ENCODE measurements at places on chromosomes 6 and 20.

GRCh38 chr20:2801286-2801728, 880 bp upstream of the CPXM1 start:
- DNase-seq = no peak

GRCh38 chr20:64159711-64160110, 4.5 kb upstream of the MYT1 start:
- no peak for DNase-seq

DNA sequence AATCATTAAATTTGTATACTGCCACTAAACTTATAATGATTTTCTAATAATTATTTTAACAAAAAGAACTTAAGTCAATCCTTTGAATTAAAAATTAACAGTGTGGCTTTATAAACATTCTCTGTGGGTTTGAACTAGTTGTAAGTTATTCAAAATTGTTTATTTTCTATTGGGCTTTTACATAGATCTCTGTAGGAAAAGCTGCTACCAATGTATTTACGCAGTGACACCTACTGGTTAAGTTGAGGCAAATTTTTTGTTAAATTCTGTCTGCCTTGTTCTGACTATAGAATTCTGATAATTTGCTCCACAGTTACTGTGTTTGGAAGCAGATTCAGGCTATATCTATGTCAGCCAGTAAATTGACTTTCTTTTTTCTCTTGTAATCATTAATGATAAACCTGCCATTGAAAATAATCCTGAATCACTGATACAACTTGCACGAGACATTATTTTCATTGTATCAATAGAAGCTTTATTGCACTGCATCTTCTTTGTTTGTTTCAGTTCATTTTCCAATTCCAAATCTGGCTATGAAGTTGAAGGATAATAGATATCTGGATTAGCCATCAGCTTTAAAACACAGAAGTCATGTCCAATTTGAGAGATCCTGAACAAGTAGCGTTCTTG, 66.0 kb upstream of the UTRN start:
- no peak for DNase-seq

GRCh38 chr20:52688345-52688744, 283.8 kb upstream of the TSHZ2 start:
- no peak for DNase-seq

DNA sequence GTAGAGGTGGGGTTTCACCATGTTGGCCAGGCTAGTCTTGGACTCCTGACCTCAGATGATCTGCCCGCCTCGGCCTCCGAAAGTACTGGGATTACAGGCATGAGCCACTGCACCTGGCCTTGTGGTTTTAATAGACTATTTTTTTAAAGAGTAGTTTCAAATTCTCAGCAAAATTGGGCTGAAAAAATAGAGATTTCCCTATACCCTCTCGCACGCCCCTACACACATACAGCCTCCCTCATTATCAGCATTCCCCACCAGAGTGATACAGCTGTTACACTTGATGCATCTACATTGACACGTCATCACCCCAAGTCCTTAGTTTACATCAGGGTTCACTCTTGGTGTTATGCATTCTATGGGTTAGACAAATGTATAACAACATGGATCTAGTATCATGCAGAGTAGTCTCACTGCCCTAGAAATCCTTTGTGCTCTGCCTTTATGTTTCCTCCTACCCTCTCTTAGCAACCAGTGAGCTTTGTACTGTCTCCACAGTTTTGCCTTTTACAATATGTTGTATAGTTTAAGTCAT, 103.6 kb downstream of the CDYL start:
- no peak for DNase-seq

DNA sequence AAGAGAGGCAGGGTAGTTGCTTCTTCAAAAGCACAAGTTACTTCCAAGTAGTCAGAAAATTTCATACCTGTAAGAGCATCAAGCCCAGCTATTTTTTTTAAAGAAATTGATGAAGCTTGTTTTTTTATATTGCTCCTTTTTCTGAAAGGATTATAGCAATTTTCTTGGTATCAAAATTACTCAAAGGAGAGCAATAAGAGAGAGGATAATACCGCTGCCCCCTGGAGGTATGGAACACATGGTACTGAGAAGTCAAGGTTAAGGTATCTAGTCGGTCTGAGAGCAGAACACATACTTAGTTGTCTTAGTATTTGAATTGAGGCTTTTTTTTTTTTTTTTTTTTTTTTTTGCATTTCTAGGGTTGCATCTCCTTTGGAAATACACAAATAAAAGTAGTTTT, 59.4 kb downstream of the ADGRF5 start:
- no peak for DNase-seq

DNA sequence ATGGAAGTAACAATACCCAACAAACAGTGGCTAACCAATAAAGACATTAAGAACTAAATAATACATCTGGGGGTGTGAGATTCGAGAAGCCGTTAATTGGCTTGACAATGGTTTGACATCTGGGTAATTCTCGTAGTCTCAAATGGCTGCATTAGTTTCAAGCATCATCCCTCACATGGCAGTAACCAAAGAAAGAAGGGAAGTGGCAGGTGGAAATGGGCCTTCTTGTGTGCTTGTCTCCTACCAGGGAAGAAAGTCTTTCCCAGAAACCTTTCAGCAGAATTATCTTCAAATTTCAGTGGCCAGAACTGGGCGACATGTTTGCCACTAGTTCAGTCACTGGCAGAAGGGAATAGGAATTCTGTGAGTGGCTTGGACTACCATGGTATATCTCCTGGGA, 10.4 kb downstream of the STK4 start:
- no peak for DNase-seq

DNA sequence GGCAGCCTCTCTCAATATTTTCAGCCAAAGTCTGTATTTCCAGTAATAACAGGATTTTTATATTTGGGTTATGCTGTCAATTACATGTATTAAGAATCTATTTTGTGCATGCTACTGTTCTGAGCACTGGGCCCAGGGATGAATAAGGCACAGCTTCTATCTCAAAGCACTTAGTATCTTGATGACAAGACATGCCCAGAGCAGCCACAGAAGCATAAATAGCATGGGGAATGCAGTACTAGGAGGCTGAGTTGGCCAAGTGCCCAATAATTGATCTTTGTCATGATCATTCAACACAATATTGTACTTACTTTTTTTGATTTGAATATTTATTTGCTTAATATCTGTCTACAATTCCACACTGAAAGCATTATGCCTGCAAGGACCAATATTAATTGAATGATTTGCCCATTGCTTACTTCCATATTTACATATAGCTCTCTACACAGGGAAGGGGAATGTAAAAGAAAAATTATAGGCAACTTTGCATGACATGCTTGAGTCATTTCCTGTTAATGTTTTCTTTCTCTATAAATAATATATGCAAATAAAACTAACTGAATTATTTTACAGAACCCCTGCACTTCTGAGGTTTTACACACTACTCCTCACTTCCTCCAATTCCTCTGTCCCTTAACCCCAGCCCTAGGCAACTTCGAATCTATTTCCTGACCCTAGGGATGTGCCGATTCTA, 298.9 kb upstream of the BMP2 start:
- DNase-seq = no peak

DNA sequence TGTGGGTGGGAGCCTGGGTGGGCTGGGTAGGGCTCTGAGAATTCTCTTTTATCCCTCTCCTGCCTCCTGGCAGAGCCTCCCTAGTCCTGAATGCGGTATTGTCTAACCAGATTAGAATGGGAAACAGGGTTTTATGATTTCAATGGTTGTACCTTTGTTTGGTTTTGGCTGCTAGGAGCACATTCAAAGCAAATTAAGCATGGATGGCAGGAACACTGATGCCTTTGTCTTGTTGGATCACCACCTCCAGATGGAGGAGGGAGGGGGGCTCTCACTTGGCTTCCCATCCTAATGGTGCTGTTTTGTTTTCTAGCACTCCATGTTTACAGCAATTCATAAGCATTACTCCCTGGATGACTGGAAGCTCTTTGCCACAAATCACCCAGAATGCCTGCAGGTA, 11.6 kb downstream of the GMPR start:
- no peak for DNase-seq

DNA sequence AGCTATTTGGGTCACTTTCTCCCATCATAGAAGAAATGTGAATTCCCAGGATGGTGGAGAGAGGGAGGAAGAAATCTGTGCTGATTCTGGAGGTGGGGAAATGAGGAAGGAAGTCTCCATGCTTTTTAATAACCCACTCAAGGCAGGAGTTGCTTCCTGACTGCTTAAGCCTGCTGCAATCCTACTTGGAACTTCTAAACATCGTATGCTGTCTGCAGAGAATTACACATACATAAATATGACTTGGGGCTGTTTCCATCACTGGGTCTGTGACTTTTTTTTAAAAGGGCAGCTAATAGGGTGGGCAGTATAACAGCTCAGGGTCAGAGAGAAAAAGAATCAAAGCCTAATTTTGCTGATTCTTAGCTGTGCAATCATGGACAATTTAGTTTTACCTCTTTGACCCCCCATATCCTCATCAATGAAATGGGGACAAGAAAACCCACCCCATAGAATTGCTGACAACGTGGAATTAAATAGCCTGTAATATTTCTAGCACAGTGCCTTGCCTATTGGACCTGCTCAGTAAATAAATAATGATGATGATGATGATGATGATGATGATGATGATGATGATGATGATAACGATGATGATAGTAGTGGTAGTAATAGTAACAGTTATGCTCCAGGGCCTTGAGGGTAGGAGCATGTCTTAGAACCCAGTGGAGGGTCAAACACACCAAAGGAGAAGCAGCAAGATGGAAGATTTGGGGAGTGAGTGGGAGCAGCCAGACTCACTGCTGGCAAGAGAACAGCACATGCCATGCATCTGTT, 166.7 kb upstream of the LRFN2 start:
- no peak for DNase-seq

GRCh38 chr20:46438156-46438750, 31.8 kb upstream of the ELMO2 start:
- no peak for DNase-seq

- no peak for DNase-seq
Measured at GRCh38 chr6:1315560-1316386, 3.9 kb downstream of the FOXQ1 start.

DNA sequence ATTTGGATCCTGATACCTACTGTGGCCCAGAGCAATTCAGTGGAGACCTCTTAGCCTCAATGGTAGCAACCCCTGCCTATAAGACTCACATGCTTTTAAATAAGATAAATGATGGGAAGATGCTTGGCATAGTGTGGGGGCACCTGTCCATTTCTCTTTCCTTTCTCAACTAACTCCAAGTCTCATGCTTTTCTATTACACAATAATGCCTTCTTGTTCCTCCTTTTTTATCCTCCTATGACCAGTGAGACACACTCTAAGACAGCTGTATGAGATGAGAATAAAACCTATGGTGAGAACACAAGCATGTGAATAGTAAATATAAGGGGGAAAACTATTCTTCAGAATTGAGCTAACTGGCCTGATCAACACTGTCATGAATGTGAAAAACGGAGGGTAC, 147.0 kb upstream of the STXBP5 start:
- DNase-seq = no peak

DNA sequence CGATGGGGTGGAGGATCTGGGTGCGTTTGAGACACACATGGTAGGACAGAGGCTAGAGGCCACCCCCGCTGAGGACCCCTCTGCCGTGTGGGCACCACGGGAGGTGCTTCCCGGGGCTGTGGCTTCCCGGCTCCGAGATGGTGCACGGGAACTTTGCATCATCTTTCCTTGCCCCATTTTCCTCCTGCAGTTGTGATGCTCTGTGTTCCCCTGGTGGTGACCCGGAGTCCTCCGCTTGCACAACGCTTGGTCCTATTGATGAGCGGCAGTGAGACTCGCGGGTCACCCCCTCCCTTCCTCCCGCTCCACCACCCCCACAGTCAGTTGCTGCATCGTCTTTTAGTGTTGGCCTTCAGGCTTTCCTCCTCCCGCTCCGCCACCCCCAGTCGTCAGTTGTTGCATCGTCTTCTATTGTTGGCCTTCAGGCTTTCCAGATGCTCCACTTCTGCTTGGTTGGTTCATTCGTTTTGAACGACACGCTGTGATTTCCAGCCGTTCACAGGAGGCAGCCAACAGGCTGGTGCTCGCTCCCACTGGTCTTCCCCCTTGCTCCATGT, 37.3 kb downstream of the PYGB start:
- DNase-seq = no peak

GRCh38 chr6:110587328-110587727, 110.9 kb upstream of the SLC22A16 start:
- no peak for DNase-seq

GRCh38 chr6:19477563-19477962, 359.6 kb upstream of the ID4 start:
- no peak for DNase-seq
